ENCODE measurements at places on chromosomes 2 and 18. TPM values are rescaled to one million over a fixed set of nuclear protein-coding genes. Genes with fewer than 3 reads are reported as not detected.

The FSHR gene
- total RNA-seq = not detected

The ANKRD30BL gene
- 0.62 TPM for total RNA-seq

The NETO1 gene
- total RNA-seq = 20.7 TPM

The SCYGR7 gene
- not detected for total RNA-seq

The PAX3 gene
- not detected for total RNA-seq

The SLC23A3 gene
- not detected for total RNA-seq

The NYAP2 gene
- total RNA-seq = not detected

The PASK gene
- 37.6 TPM for total RNA-seq

The B4GALT6 gene
- 33.8 TPM for total RNA-seq

The PKP4 gene
- total RNA-seq = 92.3 TPM

The SMAD7 gene
- total RNA-seq = 28.8 TPM

The SOX11 gene
- 26.5 TPM for total RNA-seq

DNA sequence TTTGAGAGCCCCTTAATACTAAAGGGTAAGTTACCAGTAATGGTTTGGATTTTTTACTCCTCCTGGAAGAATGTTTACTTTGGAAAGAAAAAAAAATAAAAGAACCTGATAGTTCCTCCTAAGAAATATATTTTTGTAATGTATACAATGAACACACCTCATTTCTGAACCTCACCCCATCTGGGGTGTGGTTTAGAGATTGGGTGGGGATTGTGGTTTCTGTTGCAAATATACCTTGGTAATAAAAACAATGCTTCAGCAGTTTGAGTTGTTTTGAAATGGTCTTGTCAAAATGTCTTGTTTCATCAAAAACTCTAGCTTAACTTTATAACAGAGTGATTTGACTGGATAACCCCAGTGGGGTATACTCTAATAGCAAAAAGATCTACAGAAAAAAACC is 448.9 kb upstream of the MEIS1 start:
- no peak for DNase-seq

DNA sequence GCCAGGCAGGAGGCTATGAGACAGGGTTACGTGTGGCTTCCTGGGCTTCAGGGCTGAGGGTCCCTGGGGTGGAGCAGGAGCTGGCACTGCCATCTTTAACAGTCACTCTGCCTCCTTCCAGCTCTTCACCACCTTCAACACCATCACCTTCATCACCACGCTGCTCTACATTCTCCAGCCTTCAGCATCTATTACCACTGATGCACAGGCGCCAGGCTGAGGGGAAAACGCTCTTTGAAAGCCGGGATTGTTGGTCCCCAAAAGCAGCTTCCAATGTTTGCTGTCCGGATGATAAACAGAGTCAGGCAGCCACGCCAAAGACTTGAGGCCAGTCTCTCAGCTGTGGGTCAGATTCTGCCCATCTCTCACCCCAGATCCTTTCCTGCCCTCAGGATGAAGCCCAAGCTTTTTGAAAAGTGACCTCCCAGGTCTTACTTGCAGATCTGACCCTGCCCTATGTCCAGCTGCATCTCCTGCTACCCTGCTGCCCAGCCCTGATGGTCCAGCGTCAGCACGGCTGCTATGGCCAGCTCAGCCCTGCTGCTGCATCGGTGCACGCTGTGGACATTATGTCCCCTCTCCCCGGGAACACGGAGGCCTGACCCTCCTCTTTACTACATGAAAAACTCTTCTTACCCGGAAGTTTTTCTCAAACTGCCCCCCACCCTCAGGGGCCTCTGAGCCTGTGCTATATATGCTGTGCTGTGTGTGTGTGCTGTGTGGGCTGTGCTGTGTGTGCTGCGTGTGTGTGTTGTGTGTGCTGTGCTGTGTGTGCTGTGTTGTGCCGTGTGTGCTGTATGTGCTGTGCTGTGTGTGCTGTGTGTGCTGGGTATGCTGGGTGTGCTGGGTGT is 31.2 kb upstream of the MAL start:
- DNase-seq = no peak

GRCh38 chr2:218331745-218332144 is 24.9 kb upstream of the CATIP start:
- no peak for DNase-seq

DNA sequence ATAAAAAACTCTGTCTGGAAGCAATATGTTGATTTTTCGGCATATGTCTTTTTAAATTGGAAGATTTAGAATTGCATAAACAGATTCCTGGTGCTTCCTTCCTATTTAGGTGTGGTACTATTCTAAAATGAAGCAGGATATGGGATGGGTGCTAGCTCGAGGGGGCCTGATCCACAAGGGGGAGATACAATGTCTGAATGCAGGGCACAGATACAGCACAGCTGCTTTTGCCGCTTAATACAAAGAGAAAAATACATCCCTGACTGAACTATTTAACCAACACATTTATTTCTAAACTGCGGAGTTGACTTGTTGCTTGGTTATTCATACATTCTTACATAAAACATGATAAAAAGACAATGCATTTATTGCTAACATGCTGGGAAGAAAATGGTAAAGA is 169.1 kb downstream of the TMEFF2 start:
- peak; percentile 34 for DNase-seq

- DNase-seq = peak; percentile 90
Measured at GRCh38 chr2:232982926-232983668, 30.0 kb downstream of the NGEF start.

DNA sequence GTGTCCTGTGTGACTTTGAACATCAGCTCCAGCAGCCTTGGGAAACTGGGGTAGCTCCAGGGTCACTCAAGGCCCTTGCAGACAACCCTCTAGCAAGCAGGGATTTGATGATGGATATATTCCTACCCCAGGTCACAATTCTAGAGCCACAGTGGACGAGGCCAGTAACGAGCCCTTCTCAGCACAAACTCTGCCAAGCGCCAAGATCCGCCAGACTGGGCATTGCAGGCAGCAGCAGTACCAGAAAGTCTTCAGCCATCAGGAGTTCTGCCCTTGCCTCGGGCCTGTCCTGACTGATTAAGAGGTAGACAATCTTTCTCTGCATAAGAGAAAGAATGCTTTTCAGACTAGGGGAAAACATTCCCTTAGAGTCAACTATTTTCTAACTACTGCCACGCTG is 259.1 kb downstream of the FBXO15 start:
- no peak for DNase-seq

DNA sequence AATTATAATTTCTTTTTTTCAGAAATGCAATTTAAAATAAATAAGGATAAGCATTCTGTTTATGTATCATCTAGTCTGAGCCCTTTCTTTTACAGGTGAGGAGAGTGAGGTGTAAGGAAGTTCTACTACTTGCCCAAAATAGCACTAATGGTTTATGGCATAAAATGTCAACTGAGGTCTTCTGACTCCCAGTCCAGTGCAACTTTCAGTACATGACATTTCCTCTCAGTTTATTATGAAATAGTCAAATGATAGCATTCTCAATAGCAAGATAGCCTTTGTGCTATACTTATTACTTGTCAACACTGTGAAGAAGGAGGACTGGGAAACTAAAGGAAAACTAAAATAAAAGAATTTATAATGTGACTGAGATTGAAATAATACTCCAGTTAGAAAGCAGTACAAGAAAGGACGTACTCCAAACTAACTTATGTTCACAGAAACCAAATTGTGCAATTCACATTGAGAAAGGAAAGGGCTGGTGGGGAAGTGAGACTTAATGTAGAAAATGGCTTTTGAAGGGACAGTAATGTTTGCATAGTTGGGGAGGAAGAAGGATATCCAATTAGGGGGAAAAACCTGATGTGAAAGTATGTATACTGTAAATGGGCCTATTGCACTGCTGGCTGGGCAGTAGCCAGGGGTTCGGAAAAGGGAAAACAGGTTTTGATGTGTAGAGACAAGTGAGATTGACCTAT is 166.7 kb upstream of the ZEB2 start:
- no peak for DNase-seq

- DNase-seq = no peak
Measured at GRCh38 chr2:224520064-224520463, 65.1 kb downstream of the CUL3 start.

DNA sequence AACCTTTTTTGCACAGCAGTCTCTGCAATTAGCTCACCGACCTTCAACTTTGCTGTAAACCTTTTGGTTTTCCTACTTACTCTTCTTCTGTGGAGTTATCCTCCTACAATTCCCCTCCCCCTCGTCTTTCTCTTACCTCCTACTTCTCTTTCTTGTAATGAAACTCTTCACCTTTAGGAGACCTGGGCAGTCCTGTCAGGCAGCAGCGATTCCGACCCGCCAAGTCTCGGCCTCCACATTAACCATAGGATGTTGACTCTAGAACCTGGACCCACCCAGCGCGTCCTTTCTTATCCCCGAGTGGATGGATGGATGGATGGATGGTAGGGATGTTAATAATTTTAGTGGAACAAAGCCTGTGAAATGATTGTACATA is 8.3 kb downstream of the TBR1 start:
- DNase-seq = peak; percentile 78

GRCh38 chr2:59956981-59957380 is 596.5 kb downstream of the BCL11A start:
- DNase-seq = no peak

DNA sequence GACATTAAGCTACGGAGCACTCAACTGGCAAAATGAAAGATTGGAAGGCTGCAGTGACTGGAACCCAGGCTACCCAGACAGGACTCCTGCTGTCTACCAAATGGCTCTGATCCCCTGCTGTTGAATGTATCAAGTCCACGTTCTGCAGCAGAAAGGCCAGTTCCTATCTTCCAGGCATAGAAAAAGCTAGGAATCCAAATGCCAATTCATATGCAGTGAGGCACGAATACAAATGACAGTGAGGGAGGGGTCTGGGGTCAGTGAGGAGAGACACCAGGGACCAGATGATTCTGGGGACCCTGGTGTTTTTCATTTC is 5.3 kb downstream of the NRP2 start:
- DNase-seq = no peak

DNA sequence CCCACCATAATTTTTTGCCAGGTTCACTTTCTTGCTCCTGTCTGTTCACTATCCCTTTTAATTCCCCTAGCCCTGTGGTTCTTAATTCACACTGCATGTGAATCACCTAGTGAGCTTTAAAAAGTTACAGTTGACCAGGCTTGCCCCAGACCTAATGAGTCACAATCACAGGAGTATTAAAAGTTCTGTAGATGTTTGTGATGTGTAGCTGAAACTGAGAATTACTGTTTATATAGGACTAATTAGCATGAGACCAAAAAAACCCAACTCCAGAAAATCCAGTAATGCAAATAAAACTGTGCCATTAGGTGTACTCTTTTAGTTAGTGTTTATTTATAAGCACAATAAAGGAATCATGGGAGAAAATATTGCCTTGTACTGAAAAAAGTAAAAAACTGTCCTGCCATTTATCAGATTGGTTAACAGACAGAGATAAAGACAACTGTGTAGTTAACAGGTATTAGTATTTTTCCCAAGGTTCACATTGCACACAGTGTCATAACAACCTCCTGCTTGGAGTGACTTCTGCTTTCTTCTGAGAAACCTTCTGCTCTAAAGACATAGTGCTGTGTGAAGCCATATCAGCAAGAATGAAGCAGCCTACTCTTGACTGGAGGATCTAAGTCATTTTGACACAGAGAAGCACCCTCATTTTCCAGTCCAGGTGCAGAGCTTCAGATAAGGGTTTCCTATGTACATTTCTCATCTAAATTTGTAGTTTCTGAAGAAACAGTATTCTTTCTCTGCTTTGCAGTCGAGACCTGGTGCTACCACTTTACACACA is 39.0 kb downstream of the VAPA start:
- DNase-seq = no peak

- peak; percentile 17 for DNase-seq
Measured at GRCh38 chr2:69012310-69013141, 453 bp upstream of the ANTXR1 start.

GRCh38 chr2:78861546-78861945 is 164.0 kb upstream of the REG3G start:
- DNase-seq = peak; percentile 74

- no peak for DNase-seq
Measured at GRCh38 chr2:3587432-3587831, 7.5 kb upstream of the COLEC11 start.

DNA sequence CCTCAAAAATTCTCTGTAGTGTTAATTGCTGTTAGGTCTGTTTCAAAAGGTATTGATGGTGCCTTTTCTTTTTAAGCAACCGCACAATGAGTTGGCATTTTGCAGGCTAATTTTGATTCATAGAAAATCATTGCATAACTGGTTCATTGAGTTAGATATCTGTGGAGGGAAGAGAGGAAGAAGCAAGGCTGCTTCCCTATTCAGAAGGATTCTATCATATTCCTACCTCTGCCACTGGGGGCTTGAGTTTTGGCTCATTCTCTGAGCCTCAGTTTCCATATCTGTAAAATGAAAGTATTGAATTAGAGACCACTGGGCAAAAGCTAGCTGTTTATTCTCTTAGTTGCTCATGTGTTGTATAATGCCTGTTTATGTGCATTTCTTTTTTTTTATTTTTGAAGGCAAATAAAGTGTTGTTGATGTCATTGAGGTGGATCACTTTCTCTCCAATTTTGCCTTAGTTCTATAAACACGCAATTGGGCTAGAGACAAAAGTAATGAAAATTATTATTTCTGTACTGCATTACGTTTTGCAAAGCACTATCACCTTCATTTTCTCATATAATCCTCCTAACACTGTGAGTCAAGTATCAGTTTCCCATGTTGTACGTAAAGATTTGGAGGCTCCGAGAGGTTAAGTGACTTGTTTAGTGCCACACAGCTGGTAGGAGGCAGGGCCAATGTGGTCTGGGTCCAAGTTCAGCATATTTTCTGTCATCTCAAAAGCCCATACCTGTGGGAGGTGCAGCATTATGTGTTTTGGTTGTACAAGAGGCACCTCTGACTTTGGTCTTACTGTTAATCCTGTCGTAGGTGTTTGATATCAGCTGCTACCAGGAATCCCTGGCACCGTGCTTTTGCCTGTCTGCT is 5.9 kb downstream of the TRIB2 start:
- DNase-seq = no peak

DNA sequence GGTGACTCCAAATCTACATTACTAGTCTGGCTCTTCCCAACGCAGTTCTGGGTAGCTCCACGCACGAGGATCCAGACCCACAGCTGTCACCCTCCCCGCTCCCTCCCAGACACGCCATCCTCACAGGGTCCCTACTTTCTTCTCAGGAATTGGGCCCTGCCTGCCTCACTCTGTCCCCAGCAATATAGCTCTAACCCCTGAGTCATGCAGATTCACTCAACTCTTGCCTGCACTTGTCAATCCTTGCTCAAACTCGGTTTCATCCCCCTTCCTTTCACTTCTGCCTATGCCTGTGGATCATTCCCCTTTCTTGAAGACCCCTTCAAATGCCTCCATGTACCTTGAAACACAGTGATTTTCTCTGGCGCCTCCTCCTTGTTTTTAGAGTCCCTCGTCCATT is 5.0 kb downstream of the ST8SIA5 start:
- no peak for DNase-seq

GRCh38 chr2:236557306-236558030 is 12.2 kb upstream of the ACKR3 start:
- no peak for DNase-seq

DNA sequence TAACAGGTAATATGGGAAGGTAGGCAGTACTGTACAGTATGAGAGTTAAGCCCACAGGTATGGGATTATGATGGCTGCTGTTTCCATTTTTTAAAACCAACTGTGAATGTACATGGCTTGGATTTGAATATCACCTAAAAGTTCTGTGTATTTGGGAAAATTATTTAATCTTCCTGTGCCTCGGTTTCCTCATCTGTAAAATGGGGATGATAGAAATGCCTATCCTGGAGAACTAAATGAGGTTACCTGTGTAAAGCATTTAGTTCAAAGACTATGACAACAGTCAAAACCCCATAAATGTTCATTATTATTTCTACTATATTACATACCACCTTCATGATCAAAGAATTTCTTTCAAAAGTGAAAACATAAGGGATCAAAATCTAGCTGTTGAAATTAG is 3.6 kb downstream of the KLHL41 start:
- no peak for DNase-seq
